Ecto neural progenitor cell (in vitro differentiated cells): ENCODE measurements at places on chromosomes 13 and 19.

DNA sequence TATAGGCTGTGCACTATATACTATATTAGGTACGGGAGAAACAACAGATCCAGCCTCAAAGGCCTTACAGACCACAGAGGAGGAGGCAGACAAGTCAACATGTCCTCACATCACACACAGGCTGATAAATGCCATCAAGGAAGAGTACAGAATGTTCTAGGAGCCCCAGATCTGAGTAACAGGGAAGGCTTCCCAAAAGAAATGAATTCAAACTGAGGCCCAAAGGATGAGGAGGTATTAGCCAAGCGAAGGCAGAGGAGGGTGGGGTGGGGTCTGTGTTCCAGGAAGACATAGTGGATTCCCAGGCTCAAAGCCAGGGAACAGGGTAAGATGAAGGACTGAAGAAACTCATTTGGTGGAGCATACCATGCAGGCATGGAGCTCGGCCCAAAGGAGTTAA lies 55.1 kb downstream of the RXFP2 start:
- no peak for DNase-seq

- no peak for DNase-seq
Measured at GRCh38 chr13:44031555-44031954, 151.9 kb downstream of the LACC1 start.

GRCh38 chr19:37829526-37829925 lies 50.1 kb upstream of the ZNF573 start:
- no peak for DNase-seq

DNA sequence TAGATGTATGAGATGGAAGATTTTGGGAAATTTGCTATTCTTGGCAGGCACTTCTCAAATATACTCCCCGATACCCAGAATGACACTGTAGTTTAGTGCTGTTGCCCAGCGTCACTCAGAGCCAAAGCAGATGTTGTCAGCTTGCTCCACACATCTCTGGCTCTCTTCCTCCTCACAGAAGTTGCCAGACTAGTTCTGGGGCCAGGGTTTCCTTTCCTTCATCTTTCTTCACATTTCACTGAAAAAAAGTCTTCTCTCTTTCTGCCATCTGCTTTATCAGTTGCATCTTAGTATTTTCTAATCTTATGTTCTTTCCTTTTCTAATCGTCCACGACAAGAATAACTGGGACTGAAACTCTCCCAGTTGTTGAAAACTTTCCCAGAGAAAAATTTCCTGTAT lies 251.4 kb downstream of the RGCC start:
- no peak for DNase-seq

DNA sequence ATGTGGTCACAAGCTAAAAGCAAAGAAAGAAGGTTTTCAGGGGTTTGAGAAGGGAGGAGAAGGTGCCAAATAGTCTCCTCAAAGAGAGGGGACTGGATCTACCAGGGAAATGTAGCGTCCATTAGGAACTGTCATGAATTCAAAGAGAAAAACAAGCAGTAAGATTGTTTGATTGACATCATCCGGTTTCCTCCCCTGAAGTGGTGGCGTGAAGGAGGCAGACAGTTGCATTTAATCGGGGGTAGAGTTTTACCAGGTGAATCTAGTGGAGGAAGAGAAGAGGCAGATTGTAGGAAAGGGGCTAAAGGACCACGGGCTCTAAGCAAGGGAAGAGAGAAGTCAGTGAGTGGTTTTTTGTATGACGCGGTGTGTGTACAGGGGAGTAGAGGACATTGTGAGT lies 13.0 kb upstream of the CYSLTR2 start:
- no peak for DNase-seq

- no peak for DNase-seq
Measured at GRCh38 chr13:41970918-41971317, 10.0 kb upstream of the VWA8 start.

DNA sequence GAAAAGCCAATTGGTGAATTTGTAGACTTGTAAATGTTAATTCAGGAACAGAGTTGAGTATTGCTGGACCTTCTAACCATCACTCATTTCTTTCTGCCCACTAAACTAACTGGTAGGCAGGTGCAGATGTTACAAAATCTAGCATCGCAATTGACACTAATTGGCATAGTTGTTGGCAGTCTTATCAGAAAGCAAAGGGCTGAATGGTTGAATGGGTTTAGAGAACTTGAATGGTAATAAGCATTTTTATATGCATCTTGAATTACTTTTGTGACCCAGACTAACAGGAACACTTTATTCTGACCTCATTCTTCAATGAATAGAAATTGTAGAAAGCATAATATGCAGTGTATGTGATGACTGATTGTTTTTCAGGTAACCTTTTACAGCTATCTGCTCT lies 189.1 kb downstream of the GGACT start:
- DNase-seq = no peak

GRCh38 chr19:3045885-3046697 lies 16.2 kb downstream of the TLE5 start:
- DNase-seq = no peak

GRCh38 chr13:88429862-88430261 lies 758.7 kb downstream of the SLITRK5 start:
- DNase-seq = no peak

- DNase-seq = peak; percentile 78
Measured at GRCh38 chr19:48393559-48394330, at the start of gene GRIN2D. TSS of gene GRIN2D (plus strand) at chr19:48393668. CDS start at chr19:48398393, 4,725 bp downstream.

- DNase-seq = peak; percentile 79
Measured at GRCh38 chr13:39942552-39943273, 287.3 kb downstream of the COG6 start.

DNA sequence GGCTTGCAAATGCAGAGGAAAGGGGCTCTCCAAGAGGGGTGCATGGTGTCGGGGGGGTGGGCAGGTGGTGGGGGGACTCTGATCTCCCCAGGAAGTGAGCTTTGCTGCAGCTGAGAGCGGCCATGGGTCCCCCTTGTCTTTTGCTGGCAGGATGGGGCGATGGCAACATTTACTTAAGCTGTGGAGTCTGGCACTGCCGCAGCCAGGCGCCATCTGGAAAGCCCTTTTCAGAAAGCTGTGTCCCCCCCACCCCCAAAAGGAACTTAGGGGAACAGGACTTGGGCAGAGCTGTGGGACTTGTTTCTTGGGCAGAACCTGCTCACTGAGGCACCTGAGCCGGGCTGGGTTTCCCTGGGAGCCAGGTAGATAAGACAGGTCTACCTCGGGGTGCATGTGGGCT lies 80.7 kb downstream of the ZNF536 start:
- no peak for DNase-seq

DNA sequence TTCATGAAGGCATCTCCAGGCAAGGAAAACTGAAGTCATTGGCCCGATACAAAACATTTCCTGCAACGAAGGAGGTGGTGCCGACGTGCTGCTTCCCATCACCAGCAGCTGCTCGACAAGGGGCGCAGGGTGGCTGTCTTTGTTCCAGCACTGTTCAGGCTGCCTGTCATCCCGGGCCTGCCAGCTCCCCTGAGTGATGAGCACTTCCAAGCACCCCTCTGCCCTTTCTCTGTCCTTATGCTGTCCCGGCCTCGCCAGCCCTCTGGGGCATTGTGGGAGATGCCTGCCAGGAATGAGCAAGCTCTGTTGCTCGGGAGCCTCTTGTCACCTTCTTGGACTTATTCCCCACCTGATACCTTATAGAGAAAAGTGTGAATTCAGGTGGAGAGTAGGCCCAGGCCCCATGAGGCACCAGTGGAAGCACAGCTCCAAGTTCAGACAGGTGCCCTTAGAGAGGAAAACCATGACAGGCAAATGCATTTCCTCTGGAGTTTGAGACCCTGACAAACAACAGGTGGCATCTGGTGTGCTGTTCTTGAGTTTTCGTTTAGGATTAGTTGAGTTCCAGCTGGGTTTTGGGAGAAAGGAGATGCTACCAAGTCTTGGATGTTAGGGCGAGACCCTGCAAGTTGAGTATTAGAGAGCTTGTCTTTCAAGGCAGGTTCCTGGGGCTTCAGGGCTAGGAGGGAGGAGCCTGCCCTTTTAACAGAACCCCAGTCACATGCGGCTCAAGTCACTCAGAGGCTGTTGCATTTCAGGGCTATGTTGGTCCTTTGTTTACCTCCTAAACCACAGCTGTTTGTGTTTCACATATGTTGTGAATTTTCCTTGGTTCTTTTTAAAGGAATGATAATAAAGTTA lies 21.4 kb downstream of the BBC3 start:
- no peak for DNase-seq

- no peak for DNase-seq
Measured at GRCh38 chr19:16415806-16416205, 56.0 kb downstream of the EPS15L1 start.

- peak; percentile 80 for DNase-seq
Measured at GRCh38 chr19:18995804-18996241, 37.5 kb downstream of the SUGP2 start.

- DNase-seq = no peak
Measured at GRCh38 chr13:28339419-28339818, 155.5 kb downstream of the FLT1 start.

DNA sequence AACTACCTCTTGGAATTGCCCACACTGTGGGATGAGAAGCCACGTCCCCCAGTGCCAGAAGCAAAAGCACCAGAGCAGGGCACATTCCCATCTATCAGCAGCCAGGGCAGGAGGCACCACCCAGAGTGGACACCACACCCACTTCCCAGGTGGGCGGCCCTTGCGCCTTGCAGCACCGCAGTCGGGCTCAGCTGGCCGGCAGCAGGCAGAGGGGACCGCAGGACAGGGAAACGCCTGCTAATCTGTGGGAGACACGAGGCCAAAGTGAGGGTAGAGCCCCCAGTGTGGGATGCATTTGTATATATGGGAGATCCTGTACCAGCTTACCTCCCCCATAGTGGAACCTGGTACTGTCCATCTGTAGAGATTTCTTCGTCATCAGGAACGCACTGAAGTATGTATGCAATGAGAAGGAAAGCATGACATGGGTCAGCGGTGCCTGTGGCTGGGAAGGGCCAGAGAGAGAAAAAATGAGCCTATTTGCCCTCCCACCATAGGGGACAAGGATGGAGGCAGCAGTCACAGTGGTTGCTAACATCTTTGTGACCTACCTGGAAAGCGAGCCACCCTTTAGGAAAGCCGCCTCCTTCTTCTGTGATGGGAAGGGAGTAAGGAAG lies 30.9 kb upstream of the NPAS1 start:
- DNase-seq = no peak

DNA sequence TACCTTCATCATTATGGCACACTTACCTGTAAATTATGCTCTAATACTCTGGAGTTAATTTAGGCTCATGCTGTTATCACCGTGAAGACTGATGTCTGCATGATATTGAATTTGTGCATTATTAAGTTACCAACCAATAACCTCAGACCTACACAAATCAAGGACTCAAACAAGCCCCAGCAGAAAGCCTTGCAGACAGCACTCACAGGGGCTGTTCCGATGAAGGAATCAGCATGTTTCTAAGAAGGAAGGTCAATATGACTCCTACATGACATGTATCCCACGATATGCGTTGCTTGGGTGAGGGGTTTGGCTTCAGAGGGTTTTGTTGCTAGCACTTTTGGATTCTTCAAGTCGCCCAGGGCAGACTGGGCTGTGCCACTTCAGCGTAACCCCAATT lies 1071.2 kb upstream of the SLC10A2 start:
- no peak for DNase-seq

DNA sequence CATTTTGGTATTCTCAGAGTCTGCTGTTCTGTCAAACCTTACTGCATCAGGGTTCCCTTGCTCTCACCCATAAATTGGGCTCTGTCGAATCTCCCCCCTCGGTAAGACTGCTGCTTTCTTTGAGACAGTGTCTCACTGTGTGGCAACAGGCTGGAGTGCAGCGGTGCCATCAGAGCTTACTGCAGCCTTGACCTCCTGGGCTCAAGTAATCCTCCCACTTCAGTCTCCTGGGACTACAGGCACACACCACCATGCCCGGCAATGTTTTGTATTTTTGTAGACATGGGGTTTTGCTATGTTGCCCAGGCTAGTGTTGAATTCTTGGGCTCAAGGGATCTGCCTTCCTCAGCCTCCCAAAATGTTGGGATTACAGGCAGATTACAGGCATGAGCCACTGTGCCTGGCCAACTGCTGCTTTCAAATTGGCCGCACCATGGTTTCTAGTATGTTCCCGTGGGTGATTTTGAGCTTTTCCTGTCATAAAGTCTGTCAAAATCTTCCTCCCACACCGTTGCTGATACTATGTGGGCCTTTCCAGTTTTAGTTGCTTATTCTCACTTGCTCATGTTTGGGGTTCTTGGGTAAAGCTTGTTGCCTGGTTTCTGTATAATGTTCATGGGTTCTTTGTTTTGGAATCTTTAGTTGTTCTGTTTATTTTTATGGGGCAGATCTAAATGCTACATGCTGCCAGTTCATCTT lies 10.6 kb downstream of the RFC3 start:
- DNase-seq = no peak

- no peak for DNase-seq
Measured at GRCh38 chr13:28753946-28754345, 35.2 kb upstream of the SLC46A3 start.

- DNase-seq = no peak
Measured at GRCh38 chr13:24178847-24179485, 18.4 kb downstream of the SPATA13 start.

DNA sequence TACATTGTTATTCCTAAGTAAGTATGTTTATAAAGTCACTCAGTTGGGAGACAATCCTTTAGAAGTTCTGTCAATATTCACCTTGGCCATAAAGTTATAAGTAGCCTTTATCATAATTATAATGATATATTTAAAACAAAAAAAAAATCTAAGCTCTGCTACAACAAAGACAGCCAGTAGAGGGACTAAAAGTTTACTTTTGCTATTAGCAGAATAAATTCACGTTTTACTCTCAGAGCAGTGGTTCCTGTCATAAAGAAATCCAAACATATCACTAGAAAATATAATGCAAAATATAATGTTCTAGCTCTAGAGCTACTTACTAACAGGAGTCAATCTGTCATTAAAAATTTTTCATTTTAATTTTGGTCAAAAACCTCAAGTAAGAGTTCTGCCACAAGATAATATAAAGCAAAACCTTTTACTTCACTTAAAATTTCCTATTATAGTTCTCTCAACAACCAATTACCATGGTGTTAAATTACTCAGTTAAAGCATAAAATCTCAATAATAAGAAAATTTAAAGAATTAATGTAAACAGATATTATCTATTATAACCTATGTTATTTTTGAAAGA lies 17.7 kb downstream of the INTS6 start:
- no peak for DNase-seq

DNA sequence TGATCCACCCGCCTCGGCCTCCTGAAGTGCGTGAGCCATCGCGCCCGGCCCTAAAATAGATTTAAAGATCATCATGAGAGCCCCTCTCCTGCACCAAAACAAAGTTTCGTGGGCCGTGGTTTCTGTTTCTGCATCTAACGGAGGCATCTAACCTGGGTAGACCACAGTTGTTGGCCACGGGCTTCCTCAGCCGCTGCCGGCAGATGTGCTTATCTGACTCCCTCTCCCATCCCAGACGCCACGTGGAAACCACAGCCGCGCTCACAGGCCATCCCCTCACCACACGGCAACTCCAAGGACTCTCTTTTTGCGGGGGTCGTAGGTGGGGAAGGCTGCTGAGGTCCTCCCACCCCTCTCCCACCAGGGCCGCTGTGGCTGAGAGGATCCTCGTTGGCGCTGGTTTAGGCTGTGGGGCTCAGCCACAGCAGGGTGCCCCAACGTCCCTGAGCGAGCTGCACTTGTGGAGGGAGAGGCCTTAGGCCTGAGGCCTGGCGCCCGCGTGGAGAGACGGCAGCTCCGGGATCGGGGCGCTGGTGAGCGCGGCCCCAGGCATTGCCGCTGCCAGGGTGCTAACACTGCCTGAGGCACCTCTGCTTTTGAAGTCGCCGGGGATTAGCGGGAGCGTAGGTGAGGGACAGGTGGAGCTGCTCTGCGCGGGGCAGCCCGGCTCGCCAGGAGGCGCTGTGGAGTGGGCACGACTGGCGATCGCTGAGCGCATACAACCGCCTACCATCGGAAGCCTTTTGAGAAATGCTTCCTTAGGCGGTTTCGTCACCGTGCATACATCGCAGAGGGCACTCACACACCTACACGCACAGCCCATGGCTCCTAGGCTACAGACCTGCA lies 8.9 kb downstream of the ZSCAN1 start:
- DNase-seq = no peak
